Pons (tissue), 1 donor: ENCODE measurements at places on chromosomes 4 and X.

GRCh38 chrX:18422886-18423285 lies 2.5 kb upstream of the CDKL5 start:
- no peak for DNase-seq

DNA sequence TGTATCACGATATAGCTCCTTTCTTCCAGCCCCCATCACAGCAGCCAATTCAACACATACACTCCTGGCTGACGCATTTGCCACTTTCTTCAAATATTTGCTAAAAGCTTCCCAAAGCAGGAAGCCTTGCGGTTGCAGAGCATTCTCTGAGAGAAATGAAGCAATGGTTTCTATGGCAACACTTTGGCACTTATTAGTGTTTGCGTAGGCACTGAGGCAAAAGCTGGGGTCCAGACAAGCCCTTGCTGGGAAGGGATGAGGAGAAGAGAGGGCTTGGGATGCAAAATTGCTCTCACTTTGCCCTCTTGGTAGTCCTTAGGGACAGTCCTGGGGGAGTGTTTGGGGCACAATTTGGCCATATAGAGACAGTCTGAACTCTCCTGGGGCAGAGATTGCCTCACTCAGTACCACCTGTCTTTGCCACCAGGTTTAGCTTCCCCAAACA lies 55.0 kb upstream of the PAK3 start:
- DNase-seq = no peak

DNA sequence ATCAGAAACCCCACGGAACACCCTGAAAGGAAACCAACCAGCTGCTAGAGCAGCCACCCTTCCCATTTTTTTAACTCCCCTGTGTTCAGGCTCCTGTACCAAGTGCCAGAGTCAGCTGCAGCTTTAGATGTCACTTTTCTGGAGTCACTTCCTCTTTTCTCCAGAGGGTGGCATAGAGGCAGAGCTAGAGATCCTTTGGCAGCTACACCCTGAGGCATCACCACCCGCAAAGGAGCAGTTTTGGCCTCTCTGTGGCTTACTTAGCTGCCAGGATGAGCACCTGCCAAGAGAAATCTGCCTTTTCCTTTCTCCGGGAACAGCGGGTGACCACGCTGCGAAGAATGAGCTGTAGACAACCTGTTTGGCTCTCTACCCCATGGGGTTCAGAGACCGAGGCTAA lies 58.0 kb upstream of the CHRDL1 start:
- peak; percentile 19 for DNase-seq

DNA sequence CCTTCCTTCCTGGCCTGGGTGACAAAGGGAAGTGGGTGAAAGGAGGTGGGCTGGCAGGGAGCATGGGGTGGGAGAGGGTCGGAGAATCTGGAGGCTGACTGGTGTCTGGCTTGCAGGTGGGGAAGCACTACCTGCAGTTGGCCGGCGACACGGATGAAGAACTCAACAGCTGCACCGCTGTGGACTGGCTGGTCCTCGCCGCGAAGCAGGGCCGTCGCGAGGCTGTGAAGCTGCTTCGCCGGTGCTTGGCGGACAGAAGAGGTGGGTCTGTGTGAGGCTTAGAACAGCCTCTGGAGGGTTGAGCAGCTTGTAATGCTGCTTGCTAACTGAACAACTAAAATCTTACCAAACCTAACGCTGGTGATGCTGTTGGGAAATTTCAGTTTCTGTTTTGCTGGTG lies 19.2 kb downstream of the WFS1 start:
- DNase-seq = no peak

GRCh38 chr4:10026485-10026884 lies 5.2 kb upstream of the SLC2A9 start:
- DNase-seq = no peak

DNA sequence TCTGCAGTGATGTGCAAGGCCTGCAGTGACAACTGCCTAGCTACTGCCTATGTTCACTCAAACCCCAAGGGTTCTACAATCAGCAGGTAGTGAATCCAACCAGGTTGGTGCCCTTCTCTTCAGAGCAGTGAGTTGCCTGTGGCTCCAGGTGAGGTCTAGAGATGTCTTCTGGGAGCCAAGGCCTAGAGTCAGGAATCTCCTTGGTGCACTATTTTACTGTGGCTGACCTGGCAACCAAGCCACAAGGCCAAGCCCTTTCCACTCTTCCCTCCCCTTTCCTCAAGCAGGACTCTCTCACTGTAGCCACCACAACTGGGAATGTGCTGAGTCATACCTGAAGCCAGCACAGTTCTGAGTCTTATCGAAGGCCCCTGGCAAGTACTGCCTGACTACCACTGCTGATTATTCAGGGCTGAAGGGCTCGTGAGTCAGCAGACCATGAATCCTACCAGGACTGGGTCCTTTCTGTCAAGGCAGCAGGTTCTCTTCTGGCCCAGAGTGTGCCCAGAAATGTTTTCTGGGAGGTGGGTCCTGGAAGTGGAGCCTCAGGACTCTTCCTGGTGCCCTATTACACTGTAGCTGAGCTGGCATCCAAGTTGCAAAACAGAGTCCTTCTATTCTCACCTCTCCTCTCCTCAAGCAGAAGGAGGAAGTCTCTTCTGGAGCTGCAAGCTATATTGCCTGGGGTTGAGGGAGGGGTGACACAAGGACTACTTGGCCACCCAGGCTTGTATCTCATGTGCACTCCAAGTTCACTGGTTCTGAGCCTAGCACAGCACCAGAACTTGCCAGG lies 111.6 kb downstream of the BTC start:
- no peak for DNase-seq

GRCh38 chr4:109027016-109027500 lies 264.2 kb upstream of the ETNPPL start:
- DNase-seq = no peak

DNA sequence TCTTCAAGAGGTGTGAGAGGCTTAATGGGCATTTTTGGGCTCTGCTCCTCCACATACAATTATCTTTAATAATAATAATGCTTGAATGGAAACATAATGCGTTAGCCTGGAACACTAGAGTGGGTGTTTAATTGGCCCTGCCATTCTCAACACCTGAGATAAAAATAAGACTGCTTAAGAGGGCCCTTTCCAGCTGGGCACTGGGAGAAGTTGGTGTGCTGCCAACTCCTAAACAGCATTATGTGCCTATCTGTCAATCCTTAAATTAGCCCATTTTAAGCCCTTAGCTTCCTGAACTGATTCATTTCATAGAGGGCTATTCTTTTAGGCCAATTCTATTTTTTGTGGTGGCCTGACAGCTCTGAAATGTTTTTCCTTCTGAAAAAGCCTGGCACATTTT lies 211.1 kb upstream of the ZIC3 start:
- DNase-seq = no peak

DNA sequence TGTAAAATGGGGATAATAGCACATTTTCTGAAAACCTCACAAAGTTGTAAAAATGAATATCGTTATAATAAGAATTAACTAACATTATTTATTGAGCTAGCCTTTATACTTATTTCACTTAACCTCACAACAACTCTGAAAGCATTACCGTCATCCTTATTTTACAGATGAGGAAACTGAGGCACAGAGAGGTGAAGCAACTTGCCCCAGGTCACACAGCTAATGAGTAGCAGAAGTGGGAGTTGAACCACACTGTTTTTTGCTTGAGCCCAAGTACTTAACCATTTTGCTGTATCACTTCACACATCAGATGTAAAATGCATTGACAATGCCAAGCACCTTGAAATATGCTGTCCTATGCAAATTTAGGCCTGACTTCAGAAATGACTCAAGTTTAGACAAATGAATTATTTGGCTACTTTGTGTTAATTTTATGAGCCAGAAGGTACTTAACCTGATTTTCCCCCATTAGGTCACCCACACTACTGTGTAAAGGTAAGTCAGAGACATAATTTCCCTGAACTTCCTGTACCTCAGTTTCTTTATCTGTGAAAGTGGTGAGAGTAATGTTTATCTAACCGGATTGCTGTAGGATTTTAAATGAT lies 23.1 kb downstream of the CD40LG start:
- no peak for DNase-seq
